ENCODE measurements at places on chromosomes 1 and 21. TPM values are rescaled to one million over a fixed set of nuclear protein-coding genes. Genes with fewer than 3 reads are reported as not detected.

GRCh38 chr1:189596197-189596596, 881.5 kb downstream of the BRINP3 start:
- no peaks in the 10 kb centered on the region for H3K36me3 ChIP-seq
- no peaks in the 10 kb centered on the region for H3K4me1 ChIP-seq
- H3K27me3 ChIP-seq = no peaks in the 10 kb centered on the region
- H3K4me3 ChIP-seq = no peak overlapping the region

DNA sequence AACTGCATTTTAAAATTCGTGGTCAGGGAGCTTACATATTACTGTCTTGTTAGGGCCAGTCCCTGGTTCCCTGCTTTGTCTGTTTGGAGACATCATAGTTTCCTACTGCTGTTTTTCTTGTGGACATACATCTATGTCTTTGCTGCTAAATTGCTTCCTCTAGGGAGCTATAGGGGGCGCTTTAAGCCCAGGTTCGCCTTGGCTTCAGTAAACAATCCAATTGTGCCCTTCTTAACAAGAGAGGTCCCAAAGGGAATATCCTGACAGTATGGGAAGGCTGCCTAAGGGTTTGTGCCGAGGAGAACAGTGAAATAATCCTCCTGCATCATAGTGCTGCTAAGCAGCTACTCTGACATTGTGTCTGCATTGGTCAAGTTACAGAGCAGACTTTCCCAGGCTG, 112.5 kb downstream of the USH2A start:
- H3K27me3 ChIP-seq = no peaks in the 10 kb centered on the region
- no peak overlapping the region for H3K27ac ChIP-seq
- no peaks in the 10 kb centered on the region for H3K36me3 ChIP-seq
- H3K4me3 ChIP-seq = no peak overlapping the region
- no peaks in the 10 kb centered on the region for H3K4me1 ChIP-seq
- DNase-seq = no peak

DNA sequence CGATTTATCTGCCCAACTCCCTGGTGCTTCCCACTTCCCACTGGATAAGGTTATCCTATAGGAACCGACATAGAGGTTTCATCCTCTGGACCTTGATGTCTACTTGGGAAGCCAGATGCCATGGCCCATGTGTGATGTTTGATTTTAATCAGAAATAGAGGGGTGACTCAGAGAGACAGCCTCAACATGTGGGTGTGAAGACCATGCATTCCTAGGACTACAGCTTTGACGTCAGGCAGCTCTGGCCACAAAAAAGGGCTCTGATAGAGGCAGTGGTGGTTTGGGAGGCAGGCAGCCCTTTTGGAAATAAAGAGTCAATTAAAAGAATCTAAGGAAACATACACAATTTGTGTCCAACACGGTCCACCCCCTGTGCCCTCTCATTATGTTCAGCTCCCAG, 5.2 kb upstream of the SH2D2A start:
- H3K4me3 ChIP-seq = no peak overlapping the region
- peaks cover 13% of the 10 kb centered on the region for H3K4me1 ChIP-seq
- H3K27ac ChIP-seq = no peak overlapping the region
- H3K36me3 ChIP-seq = no peaks in the 10 kb centered on the region

DNA sequence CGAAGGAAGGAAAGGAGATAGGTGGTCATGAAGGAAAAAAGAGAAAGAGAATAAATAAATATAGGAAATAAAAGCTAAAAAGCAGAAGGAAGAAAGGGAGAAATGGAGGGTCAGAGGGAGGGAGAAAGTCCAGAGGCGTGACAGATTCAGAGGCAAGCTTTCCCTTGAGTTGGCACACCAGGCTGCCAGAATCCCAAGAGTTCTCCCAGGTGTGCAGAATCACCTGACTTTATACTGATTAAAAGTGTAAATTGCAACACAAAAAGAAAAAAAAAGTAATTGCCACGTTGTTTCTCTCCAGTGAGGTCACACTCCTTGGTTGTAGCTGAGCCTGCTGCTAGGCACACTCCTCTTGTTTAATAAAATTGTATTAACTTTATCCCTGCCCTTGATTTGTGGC, 669.9 kb upstream of the PKN2 start:
- H3K4me3 ChIP-seq = no peak overlapping the region
- no peak overlapping the region for H3K27ac ChIP-seq
- no peak for DNase-seq
- no peaks in the 10 kb centered on the region for H3K36me3 ChIP-seq
- no peaks in the 10 kb centered on the region for H3K4me1 ChIP-seq

DNA sequence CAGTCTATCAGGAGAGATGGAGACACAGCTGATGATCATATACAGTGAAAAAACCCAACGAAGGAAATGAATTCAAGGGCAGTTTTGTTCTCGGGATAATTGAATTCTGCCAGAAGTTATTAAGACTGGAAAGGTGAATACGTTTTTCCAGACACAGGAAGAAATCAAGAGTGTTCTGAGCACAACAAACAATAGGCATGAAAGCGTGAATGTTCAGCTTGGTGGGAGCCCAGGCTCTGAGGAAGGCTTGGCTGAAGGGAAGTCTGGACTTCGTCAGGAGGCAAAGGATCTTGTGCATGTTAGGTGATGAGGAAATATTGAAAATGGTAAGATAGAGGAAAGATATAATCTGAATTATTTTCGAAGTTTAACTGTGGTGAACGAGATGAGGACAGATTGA, 50.4 kb downstream of the CYYR1 start:
- no peaks in the 10 kb centered on the region for H3K4me1 ChIP-seq
- no peaks in the 10 kb centered on the region for H3K27me3 ChIP-seq
- H3K4me3 ChIP-seq = no peak overlapping the region
- no peak overlapping the region for H3K27ac ChIP-seq
- no peak for DNase-seq
- no peaks in the 10 kb centered on the region for H3K36me3 ChIP-seq

DNA sequence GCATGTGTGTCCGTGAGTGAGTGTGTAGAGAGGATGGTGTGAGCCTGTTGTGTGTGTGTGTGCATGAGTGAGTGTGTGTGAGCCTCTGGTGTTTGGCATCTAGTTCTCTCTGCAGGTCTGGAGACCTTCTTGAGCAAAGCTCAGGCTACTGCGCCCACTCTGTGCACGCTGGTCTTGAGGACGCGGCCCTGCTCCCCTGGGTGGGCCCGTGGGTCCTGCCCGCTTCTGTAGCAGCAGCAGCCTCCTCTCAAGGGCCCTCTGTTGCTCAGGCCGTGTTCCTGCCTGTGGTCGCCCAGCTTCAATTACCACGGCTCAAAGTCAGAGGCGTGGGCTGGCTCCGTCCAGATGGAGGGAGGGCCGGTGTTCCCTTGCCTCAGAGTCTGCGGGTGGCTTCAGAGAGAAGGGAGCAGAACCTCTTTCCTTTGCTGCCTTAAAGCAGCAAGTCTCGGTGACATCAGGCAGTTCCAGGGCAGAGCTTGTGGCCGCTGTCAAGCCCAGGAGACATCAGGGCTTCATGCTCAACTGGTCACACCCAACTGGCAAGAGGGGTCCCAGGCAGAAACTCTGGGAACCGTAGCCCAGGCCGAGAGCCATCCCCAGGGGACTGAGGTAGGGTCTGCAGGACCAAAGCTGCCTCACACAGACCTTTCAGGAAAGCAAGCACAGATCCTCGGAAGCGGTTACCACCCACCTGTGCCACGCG, 270.6 kb upstream of the VAMP3 start:
- H3K27me3 ChIP-seq = no peaks in the 10 kb centered on the region
- DNase-seq = no peak
- H3K36me3 ChIP-seq = no peaks in the 10 kb centered on the region
- H3K4me1 ChIP-seq = no peaks in the 10 kb centered on the region
- H3K4me3 ChIP-seq = no peak overlapping the region
- no peak overlapping the region for H3K27ac ChIP-seq

DNA sequence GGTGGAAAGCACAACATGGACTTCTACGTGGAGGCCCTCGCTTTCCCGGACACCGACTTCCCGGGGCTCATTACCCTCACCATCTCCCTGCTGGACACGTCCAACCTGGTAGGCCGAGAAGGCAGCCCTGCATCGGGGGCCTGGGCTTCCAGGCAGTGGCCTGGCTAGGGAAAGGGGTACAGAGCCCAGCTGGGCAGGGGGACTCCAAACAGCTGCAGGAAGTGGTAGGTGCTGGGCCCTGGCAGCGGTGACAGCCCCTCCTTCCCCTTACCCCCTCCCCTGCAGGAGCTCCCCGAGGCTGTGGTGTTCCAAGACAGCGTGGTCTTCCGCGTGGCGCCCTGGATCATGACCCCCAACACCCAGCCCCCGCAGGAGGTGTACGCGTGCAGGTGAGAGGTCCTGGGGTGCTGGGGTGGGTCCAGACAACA, 30.0 kb upstream of the PADI6 start:
- DNase-seq = no peak
- no peak overlapping the region for H3K4me3 ChIP-seq
- H3K27ac ChIP-seq = no peak overlapping the region

- no peaks in the 10 kb centered on the region for H3K4me1 ChIP-seq
- DNase-seq = no peak
- no peak overlapping the region for H3K27ac ChIP-seq
- no peak overlapping the region for H3K4me3 ChIP-seq
- no peaks in the 10 kb centered on the region for H3K27me3 ChIP-seq
Observed at GRCh38 chr21:17699524-17700189, 87.0 kb upstream of the BTG3 start.

DNA sequence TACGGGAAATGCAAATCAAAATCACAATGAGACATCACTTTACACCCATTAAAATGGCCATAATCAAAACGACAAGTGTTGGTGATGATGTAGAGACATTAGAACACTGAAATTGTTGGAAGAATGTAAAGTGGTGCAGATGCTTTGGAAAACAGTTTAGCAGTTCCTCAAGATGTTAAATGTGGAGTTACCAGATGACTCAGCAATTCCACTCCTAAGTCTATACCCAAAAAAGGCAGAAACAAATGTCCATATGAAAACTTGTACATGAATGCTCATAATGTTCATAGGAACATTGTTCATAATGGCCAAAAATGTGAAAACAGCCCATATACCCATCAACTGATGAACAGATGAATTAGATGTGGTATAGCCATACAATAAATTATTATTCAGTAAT, 267.4 kb downstream of the KCNH1 start:
- DNase-seq = no peak
- H3K27me3 ChIP-seq = no peaks in the 10 kb centered on the region
- no peak overlapping the region for H3K27ac ChIP-seq
- H3K4me1 ChIP-seq = no peaks in the 10 kb centered on the region
- no peak overlapping the region for H3K4me3 ChIP-seq
- no peaks in the 10 kb centered on the region for H3K36me3 ChIP-seq

DNA sequence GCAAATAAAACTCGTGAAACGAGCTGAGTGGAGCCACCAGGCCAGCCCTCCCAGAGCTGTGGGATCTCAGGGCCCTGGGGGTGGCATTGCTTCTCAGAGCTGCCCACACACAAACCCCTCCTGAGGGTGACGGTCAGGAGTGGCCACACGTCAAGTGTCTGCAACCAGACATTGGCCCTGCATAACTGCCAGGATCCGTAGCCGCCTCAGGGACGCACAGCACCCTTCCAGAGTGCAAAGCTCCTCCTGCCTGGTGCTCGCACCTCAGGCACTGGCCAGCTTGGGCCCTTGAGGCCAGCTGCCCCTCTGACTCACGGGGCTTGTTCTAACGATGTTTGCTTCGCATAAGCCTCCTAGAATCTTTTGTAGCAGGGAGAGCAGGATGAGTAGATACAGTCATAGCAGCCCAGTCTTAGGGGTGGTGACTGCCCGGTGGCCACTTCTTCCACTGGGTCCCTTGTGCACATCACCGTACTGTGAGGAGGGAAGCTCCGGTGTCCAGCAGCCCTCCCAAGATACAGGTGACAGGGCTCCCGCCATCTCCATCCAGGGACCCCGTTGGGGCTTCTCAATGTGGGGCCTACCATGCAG, 5.0 kb downstream of the WNT3A start:
- H3K27ac ChIP-seq = no peak overlapping the region
- peaks cover 8% of the 10 kb centered on the region for H3K27me3 ChIP-seq
- no peaks in the 10 kb centered on the region for H3K36me3 ChIP-seq
- H3K4me1 ChIP-seq = peaks cover 14% of the 10 kb centered on the region

DNA sequence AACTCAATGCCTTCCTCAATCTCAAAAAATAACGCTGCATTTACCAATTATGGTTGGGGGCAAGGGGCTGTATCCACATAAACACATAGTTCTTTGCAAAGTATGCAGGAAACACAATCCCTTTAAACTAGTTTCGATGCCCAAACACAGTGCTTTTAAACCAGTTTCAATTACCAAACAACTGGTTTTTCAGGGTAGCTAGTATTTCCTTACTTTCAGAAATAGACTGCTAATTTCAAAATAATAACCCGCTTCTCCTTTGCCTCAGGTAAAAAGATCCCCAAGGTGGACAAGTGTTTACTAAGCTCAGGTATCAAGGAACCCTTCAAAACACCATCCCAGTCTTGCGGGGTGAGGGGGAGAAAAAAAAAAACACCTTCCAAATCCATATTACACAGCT, 2.8 kb downstream of the SIPA1L2 start:
- H3K27ac ChIP-seq = no peak overlapping the region
- no peaks in the 10 kb centered on the region for H3K27me3 ChIP-seq
- peaks cover 28% of the 10 kb centered on the region for H3K4me1 ChIP-seq
- no peaks in the 10 kb centered on the region for H3K36me3 ChIP-seq
- no peak overlapping the region for H3K4me3 ChIP-seq

DNA sequence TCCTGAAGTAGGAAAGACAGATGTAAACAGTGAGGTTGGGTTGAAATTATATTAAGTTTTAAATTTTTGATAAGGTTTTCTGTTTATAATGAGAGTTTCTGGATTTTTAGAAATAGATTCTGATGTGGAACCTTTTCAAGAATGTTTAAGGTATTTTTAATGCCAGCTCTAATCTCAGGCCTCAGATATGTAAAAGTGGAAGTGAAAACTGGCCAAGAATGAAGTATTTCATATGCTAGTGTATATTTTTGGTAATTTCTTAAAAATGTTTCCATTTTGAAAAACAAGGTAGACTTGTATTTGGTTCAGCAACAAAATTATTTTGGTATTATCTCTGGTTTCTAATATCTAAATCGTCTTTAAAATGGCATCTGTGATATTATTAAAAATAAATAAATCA, 14.4 kb downstream of the IFNAR1 start:
- H3K4me1 ChIP-seq = no peaks in the 10 kb centered on the region
- H3K27ac ChIP-seq = no peak overlapping the region
- peaks cover 31% of the 10 kb centered on the region for H3K36me3 ChIP-seq

- peak overlapping the region; percentile 74 for H3K4me3 ChIP-seq
- DNase-seq = peak; percentile 67
- H3K27me3 ChIP-seq = no peaks in the 10 kb centered on the region
- H3K36me3 ChIP-seq = no peaks in the 10 kb centered on the region
- peak overlapping the region; percentile 48 for H3K27ac ChIP-seq
Observed at GRCh38 chr1:231603598-231604275, 22.9 kb upstream of the DISC1 start.

- H3K36me3 ChIP-seq = no peaks in the 10 kb centered on the region
- no peak for DNase-seq
- H3K27ac ChIP-seq = no peak overlapping the region
Observed at GRCh38 chr1:85428471-85429089, 36.4 kb downstream of the DDAH1 start.

The RGS4 gene
- not detected for polyA plus RNA-seq

The MAGI3 gene
- 4.5 TPM for polyA plus RNA-seq

The CDK18 gene
- 0.76 TPM for polyA plus RNA-seq

The NR1I3 gene
- polyA plus RNA-seq = not detected

The TDRD5 gene
- polyA plus RNA-seq = not detected
